T-helper 17 cell (primary cell): ENCODE measurements at places on chromosomes 4 and X. TPM values are rescaled to one million over a fixed set of nuclear protein-coding genes. Genes with fewer than 3 reads are reported as not detected.

The MTTP gene
- total RNA-seq = not detected

The TCEAL3 gene
- total RNA-seq = 7.6 TPM

The GPR143 gene
- not detected for total RNA-seq

The RAB9B gene
- total RNA-seq = 0.25 TPM

The USP27X gene
- 3.5 TPM for total RNA-seq

DNA sequence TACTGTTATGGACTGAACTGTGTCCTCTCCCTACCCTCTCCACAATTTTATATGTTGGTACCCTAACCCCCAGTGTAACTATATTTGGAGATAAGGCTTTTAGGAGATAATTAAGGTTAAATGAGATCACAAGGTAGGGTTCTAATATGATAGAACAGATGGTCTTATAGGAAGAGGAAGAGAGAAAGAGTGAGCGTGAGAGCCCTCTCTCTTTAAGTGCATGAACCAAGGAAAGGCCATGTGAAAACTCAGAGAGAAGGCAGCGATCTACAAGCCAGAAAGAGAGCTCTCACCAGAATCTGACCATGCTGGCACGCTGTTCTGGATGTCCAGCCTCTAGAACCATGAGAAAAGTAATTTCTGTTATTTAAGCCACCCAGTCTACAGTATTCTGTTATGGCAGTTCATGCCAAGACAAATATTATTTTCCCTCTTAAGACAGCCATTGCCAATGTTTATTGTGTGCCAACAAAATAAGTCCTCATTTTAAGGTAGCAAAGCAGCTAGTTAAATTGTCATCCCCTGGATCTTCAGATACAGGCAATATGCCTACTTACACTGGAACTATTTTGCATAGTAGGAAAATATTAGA lies 336.2 kb downstream of the MID1IP1 start:
- no peak for DNase-seq

GRCh38 chr4:138158746-138159297 lies 83.3 kb downstream of the SLC7A11 start:
- no peak for DNase-seq

DNA sequence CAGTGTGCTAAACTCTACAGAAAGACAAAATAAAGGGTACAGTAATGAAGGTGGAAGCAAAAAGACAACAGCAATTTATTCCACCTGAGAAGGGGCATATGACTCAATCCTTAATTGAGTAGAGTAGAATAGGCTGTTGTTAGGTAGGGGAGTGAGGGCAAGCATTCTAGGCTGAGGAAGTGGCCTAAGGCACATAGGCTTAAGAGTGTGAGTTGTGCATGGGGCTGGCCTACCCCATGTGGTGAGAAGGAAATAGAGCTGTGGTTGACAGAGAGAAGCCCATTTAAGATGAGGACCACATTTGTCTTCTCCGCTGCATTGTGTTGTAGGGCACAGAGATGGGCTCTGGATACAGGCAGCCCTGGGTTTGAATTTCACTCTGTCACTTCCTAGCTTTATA lies 3.4 kb upstream of the ZCCHC18 start:
- DNase-seq = no peak

DNA sequence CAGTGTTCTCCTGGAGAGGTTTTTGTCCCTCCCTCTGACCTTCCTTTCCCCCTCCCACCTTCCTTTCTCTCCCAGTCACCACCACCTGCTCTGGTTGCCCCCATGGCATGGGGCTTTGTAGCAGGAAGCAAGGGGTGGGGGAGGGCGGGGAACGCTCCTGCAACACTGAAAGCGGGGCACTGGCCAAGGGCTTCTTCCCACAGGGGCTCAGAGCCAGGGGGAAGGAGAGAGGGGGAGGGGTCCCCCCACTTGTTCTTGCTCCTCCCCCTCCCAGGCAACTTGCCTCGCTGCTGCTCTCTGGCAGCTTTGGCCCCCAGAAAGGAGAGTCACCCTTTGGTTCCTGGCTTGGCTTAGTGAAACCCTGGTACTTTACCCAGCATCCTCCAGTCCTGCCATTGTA lies 48.4 kb downstream of the BCORL1 start:
- no peak for DNase-seq

- no peak for DNase-seq
These were observed 6.1 kb upstream of the CYSLTR1 start for GRCh38 chrX:78333521-78333920.

GRCh38 chrX:11557120-11557519 lies 108.6 kb downstream of the ARHGAP6 start:
- DNase-seq = no peak

DNA sequence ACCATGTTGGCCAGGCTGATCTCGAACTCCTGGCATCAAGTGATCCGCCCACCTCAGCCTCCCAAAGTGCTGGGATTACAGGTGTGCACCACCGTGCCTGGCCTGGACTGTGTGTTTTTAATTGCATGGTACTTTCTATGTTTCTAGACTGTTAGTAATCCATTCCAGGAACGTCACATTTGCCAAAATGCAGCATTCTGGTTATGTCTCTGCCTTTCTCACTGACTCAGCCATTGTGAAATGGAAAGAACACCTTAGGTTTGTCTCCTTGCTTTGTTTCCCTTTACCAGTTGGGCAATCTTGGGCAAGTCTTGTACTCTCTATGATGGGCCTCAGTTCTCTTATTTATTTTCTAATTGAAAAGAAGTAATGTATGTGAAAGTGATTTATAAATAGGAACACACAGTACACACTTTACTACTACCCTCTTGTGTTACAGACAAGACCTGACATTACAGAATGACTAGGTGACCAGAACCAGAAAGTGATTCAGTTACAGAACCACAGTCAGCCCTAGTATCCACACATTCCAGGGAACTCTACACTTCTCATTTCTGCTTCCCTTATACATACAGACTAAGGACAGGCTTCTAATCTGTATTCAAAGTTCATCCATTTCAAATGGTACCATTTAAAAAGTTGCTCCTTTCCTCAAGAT lies 187.1 kb downstream of the MGST2 start:
- DNase-seq = no peak

DNA sequence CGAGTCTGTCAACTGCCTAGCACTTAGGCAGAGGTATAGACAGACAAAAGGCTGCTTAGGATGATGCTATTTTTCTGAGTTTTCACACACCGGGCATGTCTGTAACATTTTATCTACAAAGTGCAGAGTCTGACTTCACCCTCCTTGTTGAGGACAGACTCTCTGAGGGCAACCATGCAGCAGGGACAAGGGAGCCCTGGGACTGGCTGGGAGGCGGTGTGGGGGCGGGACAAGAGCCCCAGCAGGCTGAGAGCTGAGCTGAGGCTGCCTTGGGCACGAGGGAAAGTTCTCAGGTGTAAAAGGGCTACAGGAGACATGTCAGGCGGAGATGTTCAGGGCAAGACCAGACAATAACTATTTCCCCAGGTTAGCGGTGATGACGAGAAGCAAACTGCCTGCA lies 81.6 kb downstream of the GATB start:
- DNase-seq = no peak

DNA sequence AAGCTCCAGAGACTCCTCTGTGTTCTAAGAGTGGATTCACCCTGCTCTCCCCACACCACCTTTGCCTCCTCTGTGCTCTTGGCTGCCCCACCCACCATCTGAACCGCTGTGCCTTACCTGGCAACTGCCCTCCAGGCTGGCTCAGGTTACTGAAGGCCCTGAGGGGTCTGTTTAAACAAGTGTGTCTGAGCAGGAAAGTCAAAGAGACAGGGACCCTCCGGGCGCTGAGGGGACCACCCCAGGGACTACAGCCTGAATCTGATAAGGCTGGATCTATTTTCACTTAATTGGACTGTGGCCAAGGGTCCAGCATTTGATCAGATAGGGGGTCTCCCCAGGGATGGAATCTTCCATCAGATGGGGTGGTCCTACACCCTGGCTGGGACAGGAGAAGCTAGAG lies 10.4 kb upstream of the MSX1 start:
- no peak for DNase-seq

DNA sequence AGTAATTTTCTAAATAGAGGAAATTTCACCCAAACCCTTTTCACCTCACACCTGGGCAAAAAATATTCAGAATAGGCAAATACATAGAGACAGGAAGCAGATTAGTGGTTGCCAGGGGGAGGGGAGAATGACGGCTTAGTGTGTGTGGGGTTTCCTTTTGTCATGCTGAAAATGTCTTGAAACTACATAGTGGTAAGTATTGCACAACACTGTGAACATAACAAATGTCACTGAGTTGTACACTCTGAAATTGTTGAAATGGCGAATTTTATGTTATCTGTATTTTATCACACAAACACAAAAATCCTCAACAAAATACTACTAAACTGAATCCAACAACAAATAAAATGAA lies 60.7 kb upstream of the PLAC1 start:
- no peak for DNase-seq

DNA sequence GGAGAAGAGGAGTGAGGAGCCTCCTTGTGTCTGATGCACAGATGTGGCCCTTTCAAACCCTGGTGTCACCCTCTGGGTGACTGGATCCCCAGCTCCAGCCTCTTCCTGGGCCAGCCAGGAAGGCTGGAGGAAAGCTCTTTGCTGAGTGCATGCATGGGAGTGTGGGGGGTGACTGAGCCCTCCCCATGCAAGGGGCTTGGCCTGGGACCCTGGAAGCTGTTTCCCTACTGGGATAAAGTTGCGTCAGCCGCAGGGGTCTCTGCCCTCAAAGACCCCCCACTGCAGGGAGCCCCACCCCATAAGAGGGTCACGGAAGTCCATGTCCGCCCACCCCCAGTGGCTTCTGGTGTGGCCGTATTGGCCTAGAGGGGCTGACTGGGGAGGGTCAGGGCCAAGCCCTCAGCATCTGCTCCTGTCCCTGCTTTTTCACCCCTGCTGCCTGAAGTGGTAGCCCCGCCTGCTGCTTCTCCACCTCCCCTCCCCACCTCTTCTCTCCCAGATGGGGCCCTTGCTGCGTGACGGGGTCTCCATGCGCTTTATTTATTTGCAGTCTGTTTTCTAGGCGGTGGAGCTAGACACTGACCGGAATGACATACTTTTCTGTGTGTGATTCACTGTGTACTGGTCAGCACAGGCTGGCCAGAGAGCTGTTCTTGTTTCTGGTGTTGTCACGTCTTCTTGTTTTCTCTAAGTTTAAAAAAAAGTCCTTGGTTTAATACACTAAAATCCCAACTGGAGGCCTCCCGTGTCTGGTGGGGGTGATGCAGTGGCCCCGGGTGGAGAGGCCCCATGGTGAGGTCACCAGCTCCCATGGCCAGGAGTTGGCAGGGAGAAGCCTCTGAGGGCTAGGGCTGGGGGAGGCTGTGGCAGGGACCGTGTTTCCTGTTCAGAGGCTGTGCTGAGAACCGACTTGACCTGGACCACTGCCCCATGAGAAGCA lies 3.6 kb downstream of the SMIM10L2A start:
- no peak for DNase-seq

- no peak for DNase-seq
These were observed 112.5 kb upstream of the MAP9 start for GRCh38 chr4:155489271-155489670.

DNA sequence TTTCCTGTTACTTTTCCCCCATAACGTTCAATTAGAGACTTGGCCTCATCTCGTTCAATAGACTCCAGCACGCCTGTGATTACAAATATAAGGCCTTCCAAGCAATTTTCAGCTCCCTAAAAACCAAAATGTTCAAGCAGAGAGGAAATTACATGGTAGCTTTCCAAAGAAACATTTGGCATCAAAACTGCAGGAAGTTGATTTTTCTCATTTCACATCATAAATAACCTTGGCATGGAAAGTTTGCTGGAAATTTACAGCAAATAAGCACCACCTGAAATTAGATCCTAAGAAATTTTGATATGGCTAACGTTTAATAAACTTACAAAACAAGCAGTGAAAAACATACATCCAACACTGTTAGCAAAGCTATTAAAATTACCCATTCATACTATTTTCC lies 53.3 kb downstream of the RFC1 start:
- DNase-seq = no peak

DNA sequence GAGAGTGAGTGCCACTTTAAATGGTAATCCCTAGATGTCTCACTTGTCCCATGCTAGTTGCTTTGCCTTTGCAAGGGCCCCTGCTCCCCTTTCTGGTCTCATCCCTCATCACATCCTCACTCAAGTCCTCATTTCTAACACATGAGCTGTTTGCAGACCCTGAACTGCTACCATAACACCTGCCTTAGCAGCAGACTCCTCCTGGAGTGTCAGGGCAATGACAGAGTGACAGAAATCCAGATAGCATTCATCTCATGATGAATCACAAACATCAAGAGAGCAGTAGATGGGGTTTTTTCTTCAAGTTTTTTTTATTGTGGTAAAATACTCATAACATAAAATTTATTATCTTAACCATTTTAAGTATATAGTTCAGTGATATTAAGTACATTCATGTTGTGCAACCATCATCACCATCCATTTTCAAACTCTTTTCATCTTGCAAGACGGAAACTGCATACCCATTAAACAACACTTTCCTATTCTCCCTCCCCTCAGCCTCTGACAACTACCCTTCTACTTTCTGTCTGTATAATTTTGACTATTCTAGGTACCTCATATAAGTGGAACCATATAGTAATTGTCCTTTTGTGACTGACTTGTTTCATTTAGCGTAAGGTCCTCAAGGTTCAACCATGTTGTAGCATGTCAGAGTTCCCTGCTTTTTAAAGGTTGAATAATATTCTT lies 133.2 kb upstream of the RPS6KA3 start:
- no peak for DNase-seq

DNA sequence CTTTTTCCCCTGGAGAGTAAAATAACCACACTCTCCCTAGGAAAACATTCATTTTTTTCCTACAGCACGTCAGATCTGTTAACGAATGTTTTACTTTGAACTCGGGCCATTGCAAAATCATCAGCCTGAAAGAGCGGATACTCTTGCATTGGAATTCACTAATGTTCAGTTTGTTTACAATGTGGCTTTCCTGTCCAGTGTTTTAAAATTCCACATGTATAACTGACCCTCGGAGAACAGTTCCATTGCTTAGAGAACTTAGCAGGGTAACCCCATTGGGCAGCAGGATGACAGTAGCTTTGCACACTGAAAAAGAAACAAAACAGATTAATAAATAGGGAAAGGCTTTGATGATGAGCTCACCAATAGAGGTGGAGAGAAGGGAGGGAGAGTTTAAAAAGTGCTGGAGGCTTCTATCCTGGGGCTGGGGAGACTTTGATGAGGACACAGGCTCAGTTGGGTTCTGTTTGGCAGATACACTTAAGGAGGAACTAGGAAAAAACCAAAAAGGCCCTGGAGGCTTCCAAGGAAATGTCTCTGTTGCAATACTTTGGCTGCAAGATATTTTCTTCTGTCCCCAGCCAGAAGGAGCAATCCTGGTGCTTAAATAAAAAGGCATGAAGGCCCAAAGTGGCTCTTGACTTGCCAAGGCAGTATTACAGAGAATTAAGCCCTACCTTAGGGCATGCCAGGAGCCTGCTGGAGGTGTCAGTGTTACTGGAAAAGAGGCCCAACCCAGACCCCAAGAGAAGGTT lies 143.1 kb downstream of the ARSF start:
- no peak for DNase-seq

GRCh38 chrX:13533726-13534125 lies 35.7 kb upstream of the EGFL6 start:
- no peak for DNase-seq

DNA sequence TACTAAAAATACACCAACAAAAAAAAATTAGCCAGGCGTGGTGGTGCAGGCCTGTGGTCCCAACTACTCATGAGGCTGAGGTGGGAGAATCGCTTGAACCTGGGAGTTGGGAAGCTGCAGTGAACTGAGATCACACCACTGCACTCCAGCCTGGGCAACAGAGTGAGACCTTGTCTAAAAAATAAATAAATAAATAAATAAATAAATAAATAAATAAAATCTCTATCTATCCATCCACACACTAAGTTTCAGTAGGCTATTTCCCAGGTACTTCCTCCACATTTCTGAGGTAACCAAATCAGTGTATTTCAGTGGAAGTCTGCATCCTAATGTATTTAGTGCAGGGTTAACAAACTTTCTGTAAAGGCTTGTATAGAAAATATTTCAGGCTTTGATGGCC lies 10.9 kb downstream of the ABRAXAS1 start:
- no peak for DNase-seq
